ENCODE measurements at places on chromosomes 11 and 22. TPM values are rescaled to one million over a fixed set of nuclear protein-coding genes. Genes with fewer than 3 reads are reported as not detected.

OR1S2 gene
- not detected for total RNA-seq

OR52E6 gene
- not detected for total RNA-seq

- DNase-seq, result no peak
Observed at GRCh38 chr11:37843603-37844002, 1245.6 kb upstream of the RAG2 start.

DNA sequence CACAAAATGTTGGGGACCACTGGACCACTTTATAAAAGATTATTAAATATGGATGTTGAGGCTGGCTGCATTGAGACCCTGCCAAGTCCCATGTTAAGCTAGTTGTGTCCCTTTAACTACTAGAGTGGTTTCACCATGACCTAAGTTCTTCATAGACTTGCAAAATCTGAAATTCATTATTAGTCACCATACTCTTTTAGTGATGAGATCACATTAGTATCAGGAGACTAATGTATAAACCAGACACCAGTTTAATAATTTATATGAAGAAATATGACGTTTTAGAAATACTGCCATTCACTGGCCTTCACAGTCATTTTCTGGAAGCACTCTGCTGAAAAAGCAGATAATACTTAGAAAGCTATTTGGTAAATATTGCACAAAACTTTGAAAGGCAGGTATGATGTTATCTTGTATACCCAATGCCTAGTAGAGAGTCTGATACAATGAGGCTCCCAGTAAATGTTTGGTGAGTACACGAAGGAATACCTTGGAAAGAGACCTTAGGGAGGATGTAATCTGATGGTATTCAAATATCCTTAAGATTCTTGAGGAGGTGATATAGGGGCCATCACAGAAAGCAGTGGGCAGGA is 728.2 kb upstream of the ANO5 start:
- DNase-seq, result no peak

DNA sequence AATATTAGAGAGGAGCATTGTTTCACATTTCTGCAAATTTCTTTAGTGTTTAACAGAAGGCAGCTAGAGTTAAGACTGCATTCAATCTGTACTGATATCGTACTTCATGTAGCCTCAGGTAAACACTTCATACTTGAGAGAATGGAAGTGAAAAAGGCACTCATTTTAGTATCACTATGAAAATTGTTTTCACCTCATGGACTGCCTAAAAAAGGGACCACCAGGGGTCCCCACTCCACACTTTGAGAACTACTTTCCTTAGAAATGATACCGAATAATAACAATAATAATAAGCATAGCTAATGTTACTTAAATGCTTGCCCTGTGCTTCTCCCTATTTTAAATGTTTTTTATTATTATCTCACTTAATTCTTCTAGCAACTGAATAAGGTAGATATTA is 95.1 kb downstream of the BLID start:
- DNase-seq, result no peak
